Suprapubic skin (tissue), 4 donors: ENCODE measurements at places on chromosomes 3 and 15.

DNA sequence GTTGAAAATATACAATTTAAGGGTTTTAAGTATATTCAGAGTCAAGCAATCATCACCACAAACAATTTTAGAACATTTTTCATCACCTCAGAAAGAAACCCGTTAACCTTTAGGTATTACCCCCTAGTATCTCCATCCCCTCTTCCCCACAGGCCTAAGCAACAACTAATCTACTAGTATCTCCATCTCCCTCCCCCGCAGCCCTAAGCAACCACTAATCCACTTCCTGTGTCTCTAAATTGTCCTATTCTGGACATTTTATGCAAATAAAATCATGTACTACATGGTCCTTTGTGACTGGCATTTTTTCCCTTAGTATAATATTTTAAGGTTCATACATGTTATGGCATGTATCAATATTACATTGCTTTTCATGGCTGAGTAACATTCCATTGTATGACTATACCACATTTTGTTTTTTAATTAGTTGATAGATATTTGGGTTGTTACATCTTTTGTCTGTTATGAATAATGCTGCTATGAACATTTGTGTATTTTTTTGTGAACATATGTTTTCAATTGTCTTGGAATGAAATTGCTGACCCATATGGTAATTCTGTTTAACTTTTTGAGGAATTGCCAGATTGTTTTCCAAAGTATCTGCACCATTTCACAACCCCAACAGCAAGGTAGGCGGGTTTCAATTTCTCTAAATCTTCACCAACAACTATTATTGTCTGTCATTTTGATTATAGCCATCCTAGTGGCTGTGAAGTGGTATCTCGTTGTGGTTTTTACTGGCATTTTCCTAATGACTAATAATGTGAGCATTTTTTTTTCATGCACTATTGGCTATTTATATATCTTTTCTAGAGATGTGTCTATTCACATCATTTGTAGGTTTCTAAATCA is 215.6 kb upstream of the CD96 start:
- no peak for DNase-seq

GRCh38 chr3:35751207-35751606 is 111.9 kb downstream of the ARPP21 start:
- no peak for DNase-seq

DNA sequence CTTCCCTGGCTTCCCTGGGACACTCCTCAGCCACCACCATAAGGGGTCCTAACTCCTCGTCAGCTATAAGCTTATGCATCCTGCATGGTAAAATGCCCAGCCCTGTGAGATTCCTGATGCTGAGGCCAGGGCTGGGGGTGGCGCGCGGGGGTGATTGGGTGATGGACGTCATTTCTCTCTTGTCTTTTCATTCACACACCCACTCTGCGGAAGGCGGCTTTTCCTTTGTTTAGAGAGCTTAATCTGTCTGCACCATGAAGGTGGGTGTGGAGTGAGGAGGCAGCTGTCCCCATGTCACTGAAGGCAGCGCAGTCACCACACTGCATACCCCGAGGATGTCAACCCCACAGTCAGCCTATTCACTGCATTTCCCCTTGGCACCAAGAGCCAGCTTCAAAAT is 110.0 kb upstream of the NSMCE3 start:
- DNase-seq, result no peak

DNA sequence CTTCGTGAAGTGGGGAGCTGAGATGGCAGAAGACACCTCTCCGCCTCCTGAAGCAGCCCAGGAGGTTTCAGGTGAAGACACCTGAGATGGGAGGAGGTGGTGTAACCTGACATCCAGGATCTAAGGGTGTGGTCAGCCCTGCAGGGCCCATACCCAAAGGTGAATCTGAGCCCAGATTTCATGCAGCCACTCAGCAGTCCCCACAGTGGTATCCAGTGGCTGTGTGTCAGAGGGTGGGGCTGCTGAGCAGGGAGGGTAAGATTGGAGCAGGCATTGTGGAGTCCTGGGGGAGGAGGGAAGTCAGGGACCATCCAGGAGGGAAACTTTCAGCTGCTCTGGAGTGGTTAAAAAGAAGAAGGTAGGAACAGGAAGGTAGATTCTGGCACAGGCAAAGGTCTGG is 46.0 kb upstream of the SMAD6 start:
- DNase-seq, result no peak

GRCh38 chr15:35697549-35698299 is 151.8 kb upstream of the DPH6 start:
- DNase-seq, result no peak

DNA sequence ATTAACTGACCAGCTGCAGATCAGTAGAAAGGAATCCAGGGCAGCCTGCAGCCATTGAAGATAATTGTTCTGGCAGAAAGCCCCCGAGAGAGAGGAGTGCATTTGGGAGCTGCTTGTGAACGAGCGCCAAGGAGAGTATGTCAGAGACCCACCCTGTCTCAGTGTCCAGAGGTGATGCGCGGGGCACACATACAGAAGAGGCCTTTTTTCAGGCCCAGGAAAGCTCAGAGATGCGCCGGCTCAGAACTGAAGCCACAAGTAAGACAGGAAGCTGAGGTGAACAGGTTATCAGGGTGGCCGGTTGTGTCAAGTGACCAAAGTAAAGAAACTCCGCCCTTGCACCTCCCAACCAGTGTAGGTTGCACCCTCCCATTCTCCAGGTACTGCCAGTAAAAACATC is 59.8 kb upstream of the HEG1 start:
- no peak for DNase-seq

DNA sequence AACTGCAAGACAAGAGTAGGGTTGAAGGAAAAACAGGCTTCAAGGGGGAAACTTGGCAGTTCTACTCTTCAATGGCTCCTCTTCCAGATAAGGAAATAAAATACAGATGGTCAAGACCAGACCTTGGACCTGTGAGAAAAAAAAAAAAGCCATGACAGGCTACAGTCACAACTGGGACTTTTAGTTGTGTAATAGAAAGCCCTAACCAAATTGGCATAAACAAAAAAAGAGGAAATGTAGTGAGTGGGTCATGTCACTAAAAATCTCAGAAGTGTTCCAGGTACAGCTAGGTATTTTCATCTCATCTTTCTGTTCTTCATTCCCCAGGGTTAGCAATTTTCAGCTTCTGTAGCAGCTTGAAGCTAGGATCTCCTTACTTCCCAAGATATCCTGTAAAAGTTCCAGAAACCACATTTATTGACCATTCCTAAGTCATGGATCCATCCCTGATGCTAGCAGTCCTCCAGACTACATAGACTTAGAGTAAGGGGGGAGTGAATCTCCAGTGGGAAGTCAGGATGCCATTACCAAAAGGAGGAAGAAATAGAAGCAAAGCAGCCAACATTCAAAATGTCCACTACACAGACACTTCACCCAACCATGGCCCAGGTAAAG is 61.0 kb upstream of the CSTA start:
- no peak for DNase-seq

GRCh38 chr15:32807331-32807730 is 89.5 kb downstream of the GREM1 start:
- DNase-seq, result no peak

DNA sequence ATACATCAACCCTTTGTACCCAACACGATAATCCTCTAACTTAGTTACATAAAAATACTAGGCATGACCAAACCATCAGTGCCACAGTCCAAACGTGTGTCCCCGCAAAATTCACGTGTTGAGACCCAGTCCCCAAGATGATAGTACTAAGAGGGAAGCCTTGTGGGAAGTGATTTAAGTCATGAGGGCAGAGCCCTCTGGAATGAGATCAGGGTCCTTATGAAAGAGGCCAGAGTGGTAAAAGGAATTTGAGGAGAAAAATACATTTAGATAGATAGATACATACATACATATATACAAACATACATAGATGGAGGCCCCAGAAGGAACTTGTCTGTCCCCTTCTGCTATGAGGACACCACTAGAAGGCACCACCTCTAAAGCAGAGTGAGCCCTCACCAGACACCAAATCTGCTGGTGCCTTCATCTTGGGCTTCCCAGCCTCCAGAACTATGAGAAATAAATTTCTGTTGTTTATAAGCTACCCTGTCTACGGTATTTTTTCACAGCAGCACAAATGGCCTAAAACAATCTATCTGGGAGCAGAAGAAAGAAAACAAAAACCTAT is 8.0 kb downstream of the TBC1D2B start:
- DNase-seq, result no peak

- DNase-seq, result no peak
Measured at GRCh38 chr15:90957791-90958190, 3.1 kb downstream of the RCCD1 start.

- no peak for DNase-seq
Measured at GRCh38 chr15:40249477-40250303, 10.8 kb downstream of the PAK6 start.

GRCh38 chr3:126706631-126707030 is 2.6 kb downstream of the CHCHD6 start:
- no peak for DNase-seq

DNA sequence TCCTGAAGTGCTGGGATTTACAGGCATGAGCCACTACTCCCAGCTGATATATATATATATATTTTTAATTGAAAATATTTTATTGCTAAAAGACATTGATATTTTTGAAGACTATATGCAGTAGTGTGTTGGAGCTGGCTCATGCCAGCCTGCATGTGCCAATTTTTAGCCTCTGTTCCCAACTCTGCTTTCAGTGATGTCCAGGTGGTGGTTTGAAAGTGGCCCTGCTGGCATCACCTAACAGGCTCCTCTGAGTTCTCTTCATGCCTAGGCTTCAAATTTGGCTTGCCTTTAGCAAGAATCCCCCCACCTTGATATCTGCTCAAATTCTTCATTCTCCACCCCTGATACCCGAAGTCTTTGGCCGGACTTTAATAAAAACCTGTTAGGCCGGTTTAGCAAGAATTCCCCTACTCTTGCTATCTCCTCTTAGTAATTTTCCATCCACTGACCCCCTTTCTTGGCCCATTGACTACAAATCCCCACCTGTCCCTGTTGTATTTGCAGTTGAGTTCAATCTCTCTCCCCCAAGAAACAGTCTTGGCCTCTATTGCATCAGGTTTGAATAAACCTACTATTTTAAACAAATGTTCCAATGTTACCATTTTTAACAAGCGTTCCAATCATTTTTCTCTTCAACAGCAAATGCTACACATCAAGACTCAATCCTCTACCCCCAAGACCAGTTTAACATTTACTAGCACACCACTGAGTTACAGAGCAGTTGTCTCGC is 23.9 kb upstream of the CTSH start:
- no peak for DNase-seq

GRCh38 chr3:159978353-159978752 is 10.3 kb upstream of the IL12A start:
- DNase-seq, result no peak
